NCI-H187 (cell line): ENCODE measurements at places on chromosomes 7 and 10.

DNA sequence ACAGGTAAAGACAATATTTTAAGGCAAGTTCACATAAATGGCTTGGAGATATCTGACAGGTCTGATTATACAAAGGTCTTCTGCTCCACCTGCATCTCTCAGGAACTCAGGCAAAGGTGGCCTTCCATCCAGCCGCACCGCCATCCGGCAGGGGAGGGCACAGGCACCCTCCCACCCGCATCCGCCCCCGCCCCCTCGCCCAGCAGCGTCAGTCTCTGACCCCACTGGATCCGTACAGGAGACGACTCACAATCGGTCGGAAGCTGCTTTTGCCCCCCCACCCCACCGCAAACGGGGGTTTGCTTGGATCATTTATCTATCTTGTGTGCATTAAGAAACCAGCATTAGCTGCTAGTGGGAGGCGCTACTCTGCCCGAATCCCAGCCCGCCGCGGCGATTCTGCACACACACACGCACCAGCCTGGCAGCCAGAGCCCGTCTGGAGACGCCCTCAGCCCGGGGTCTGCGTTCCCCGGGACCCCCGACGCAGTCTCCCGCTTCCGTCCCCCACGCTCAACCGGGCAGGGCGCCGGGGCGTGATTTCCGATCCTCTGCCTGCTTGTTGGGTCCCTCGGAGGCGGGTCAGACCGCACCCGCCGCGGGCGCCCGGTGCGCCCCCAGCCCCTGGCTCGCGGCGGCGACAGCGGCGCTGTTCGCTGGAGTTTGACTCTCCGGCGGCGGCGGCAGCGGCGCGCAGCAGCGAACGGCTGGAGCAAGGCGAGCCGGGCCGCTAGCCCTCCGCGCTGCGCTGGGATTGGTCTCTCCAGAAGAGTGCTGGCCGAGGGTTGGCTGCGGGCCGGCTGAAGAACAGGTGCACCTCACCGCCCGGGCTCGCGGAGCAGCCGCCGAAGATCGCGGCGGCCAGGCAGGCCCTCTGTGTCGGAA, 820 bp upstream of the NRG3 start:
- no peak for DNase-seq

DNA sequence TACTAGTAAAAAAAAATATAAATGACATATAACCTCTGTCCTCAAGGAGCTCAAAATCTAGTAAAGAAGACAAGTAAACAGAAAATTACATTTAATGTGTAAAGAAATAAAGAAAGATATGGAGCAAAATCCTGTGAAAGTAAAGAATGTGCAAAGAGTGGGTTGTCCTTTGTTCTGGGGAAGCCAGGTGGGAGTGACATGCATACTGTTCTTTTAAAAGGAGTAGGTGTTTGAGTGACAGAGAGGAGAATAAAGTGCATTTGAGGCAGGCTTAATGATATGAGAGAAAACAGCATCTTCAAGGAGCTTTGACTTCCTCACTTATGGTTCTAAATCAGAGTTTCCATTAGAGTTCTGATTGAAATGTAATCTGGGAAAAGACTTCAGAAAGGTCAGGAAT, 22.0 kb downstream of the OR6V1 start:
- no peak for DNase-seq

DNA sequence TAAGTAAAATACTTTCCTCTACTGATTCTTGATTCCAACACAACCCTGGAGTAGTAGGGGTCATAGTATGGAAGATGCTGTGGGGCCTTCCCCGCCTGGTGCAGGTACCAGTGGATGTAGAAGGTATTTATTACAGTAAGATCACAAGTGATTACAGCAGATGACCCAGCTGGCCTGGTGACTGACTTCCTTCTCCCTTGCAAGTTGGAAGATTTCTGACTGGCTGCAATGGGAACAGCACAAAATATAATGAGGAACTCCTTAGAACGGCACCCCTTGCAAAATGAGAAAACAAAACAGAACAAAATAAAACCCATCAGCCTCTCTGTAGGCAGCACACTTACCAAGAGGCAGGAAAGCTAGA, 61.7 kb upstream of the TARP start:
- DNase-seq: no peak

- no peak for DNase-seq
These were observed 322.8 kb upstream of the GRM3 start for GRCh38 chr7:86320889-86321288.

DNA sequence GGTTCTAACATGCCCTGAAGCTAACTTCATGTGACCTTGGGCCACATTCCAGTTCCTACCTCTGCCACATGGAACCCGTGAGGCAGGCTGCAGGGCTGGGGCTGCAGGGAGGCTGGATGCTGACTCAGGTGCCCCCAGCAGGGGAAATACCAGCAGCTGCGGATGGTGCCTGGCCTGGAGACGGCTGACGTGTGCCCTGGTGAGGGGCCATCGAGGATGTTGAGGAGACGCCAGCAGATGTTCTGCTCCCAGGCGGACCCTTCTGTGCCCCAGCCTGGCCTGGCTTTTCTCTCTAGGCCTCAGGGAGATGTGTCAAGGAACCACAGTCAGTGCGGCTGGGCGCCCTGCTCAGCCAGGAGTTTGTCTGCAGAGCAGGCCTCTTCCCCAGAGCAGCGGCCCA, 8.8 kb downstream of the BAG3 start:
- no peak for DNase-seq

DNA sequence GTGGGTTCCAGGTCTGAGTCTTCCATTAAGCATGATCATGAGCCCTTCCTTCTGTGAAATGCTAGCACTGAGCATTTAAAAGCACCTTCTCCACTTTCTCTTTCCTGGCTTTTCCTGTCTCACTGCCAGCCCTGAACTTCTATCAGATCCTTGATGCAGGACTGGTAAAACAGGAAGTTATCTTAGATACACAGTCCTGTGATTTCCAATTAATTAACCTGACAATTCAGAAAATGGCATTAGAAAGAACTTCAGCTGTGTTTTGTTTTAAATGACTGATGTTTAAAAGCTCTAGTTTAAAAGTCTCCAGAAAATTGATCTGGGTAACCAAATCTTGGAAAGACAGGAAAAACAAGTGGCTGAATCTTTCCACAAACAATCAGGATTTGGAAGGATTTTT, 79.0 kb upstream of the MACROH2A2 start:
- no peak for DNase-seq

DNA sequence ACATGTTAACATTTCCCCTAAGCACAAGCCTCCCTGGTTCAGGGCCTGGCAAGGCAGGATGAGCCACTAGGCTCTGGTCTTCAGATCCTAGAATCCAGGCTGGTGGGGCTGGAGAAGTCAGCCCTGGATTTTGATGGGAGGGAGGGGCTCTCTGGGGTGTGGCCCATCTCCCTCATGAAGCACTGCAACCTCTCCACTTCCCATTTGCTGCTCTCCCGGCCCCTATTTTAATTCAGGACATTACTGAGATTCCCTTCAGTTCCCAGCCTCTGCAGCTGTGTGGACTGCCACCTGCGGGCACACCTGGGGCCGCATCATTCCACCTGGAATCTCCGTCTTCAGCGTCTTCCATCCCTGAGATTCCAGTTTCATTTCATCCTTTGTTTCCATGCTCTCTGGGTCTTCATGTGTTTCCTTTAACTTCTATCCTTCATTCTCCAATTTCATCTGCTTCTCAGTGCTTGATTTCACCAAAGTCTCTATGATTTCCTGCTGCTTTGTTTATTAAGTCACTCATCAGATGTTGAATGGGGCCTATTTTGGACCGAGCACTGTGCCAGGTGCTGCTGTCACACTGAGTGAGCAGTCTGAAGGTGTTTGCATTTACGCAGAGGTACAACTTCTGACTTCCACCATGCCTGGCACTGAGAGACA, 253.6 kb downstream of the WDR37 start:
- no peak for DNase-seq

GRCh38 chr10:114206902-114207301, 27.7 kb downstream of the TDRD1 start:
- DNase-seq: no peak

- no peak for DNase-seq
These were observed at the start of gene TBXAS1 for GRCh38 chr7:139829025-139829774. TBXAS1 (plus strand) TSS chr7:139829264; CDS start chr7:139829391, 127 bp downstream.

DNA sequence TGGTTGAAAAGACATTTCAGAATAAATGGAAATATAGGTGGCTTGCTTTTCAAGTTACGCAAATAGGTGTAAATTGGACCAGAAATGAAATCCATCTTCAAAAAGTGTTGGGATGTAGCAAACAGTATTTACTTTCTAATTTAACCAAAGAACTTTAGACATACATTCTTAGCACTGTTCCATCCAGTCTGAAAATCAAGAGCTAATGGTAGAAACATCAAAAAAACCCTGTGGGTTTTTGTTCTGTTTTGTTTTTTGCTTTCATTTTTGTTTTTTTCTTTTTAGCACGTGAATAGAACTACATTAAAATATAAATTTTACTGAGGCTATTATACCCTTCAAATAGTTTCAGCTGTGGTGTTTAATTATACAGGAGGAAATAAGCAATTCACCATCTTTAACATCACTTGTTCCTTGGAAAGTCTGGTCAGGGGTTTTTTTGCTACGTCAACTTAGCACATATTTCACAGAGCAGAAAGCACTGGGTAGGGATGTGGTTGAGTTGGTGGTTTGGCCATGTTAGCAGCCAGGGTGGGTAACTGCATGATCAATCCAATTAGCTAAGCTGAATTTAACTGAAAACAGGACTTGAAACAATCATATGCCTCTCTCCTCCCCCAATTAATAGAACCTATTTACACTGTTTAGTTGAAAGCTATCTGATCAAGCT, 275.4 kb upstream of the PFKP start:
- no peak for DNase-seq

GRCh38 chr10:94583124-94583523, 37.5 kb downstream of the HELLS start:
- no peak for DNase-seq

- no peak for DNase-seq
These were observed 171.5 kb upstream of the SP4 start for GRCh38 chr7:21256310-21256877.

DNA sequence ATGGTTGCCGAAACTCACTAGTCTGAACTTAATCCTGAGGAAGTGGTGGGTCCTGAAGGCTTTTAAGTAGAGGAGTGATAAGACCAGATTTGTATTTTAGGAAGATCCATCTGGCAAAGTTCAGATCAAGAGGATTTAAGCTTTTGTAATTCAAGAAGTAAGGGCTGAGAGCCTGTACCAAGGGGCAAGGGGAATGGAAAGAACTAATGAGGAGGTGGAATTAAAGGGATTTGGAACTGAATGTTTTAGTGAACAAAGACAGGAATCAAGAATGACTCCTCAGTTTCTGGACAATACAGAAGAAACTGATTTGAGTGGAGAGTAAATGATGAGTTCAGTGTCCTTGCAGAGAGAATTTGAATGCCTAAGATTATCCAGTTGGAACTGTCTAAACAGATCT, 249.0 kb downstream of the C7orf25 start:
- DNase-seq: no peak

- no peak for DNase-seq
These were observed 2.0 kb downstream of the NDUFB2 start for GRCh38 chr7:140698477-140698876.

DNA sequence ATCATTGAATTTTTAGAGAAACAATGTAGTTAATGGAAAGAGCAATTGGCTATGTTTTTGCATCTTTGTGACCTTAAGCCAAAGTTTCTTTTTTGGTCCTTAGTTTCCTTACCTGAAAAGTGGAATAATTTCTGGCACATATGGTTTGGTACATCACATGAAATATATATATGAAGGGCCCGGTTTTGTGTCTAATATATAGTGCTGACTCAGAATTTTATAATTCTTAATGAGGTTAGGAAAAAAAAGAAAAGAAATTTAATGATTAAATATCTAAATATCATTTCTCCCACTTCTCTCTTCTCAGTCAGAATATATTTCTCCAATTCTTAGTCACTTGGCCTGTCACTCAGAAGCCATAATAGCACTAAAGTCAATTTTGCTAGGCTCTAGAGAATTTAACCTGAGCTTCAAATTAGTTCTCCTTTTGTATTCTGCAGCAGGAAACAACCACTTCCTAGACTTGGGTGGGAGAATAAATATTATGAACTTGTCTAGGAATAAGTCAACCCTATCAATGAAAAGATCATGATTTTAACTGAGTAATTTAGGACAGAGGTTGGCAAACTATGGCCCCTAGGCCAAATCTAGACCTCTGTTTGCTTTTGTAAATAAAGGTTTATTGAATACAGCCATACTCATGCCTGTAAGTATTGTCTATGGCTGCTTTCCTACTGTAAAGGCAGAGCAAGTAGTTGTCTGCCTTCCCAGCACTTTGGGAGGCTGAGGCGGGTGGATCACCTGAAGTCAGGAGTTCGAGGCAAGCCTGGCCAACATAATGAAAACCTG, 34.6 kb downstream of the PPP1R9A start:
- DNase-seq: no peak

- no peak for DNase-seq
These were observed 310.7 kb downstream of the WDR37 start for GRCh38 chr10:1366811-1367425.

DNA sequence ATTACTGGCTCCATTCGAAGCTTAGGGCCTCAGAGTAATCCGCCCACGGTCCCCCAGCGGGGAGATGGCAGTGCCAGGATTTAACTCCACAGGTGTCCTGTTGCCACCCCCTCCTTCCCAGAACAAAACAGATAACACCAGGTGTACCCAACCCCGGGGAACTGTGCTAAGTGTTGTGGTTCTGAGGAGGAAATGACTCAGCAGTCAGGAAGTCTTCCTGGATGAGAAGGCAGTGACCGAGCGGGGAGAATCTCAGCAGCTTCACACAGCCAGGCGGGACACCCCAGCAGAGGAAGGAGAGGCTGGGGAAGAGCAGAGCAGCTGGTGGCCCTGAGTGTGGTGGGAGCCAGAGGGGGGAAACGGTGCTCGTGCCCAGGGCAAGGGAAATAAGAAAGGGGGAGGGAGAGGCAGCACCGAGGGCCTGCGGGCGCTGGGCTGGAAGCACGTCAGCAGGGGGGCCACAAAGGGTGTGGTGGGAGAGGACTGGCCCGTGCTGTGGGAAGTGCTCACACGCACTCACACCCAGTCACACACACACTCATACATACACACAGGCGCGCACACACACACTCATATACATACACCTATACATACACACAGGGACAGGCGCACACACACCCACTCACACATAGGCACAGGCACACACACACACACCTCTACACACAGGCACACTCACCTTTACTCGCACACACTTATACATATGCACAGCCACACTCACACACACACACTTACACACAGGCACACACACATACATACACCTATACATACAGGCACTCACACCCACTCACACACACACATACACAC, 59.8 kb upstream of the CHST15 start:
- DNase-seq: peak; percentile 37

- no peak for DNase-seq
These were observed at the start of gene PAPSS2 for GRCh38 chr10:87659571-87660483. PAPSS2 (plus strand) TSS chr10:87659878; CDS start chr10:87659982, 104 bp downstream.

DNA sequence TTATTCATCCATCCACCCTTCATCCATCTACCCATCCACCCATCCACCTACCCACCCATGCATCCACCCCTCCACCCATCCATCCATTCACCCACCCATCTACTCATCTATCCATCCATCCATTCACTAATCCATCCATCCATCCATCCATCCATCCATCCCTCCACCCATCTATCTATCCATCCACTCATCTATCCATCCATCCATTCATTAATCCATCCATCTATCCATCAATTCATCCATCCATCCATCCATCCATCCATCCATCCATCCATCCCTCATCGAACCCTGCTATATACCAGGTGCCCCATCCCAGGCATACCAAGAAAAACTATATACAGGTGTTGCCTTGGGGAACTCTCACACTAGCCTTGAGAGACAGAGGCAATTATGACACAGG, 7.1 kb upstream of the CCL24 start:
- no peak for DNase-seq
